ENCODE measurements at places on chromosomes 2 and 18.

- no peak for DNase-seq
These were observed 3.2 kb downstream of the RALBP1 start for GRCh38 chr18:9478545-9478944.

DNA sequence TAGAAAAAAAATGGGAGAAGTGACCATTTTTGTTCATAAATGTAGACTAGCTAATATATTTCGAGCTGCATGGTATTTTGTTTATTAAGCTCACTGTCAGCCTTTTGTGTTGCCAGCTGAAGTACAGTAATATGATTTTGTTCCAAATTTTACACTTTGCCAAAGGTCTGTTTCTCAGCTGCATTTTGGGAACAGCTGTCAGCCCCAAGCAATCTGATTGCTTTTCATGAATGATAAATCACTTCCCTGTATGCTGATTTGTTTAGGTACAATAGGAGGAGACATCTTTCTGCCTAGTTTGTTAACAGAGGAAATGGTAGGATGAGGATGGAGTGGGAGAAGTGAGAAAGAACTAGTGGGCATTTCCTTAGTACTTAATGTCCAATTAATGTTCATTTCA, 79.3 kb downstream of the NABP1 start:
- no peak for DNase-seq

DNA sequence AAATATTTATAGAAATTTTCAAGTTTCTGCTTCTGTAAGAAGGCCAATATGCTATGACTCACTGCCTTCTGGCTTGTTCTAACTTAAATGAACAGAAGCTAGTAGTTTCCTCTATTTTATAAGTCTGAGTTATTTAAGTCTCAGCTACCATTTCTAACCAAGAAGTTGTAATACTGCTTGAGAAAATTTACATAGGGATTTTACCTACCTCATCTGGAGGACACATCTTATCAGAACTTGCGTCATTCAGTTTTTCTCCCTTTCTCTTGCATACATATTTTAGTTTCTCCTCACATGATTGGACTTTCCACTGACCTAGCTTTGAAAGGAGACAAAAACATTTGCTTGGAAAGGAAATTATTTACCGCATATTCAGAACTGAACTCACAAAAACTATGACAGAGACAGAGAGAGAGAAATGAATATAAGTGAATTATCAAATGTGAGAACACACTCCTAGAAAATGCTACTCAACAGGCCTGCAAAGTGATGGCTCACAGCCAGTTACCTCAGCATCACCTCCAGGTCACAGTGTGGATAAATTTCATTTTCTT, 81.1 kb upstream of the CD302 start:
- DNase-seq, result no peak

DNA sequence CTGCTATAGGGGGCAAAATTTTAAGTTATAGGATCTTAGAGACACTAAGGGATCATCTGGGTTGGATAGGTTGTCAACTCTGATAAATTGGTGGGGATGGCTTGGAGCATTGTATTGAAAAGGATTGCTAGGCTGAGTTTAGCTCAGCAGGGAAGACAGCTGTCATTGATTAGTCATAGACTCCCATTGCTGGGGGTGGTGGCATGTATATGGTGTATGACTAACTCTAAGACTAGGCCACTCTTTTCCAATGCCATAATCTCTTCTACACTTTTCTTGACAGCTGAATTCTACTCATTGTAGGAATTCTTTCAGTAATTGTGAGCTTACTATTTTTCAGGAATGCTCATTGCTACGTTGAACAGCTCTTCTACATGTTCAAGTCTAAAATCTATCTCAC, 81.3 kb upstream of the PELI1 start:
- no peak for DNase-seq
